Germinal center (tissue), 1 donor: ENCODE measurements at places on chromosomes 2 and 18.

GRCh38 chr2:43370705-43371104 is 144.3 kb upstream of the ZFP36L2 start:
- no peak for DNase-seq

DNA sequence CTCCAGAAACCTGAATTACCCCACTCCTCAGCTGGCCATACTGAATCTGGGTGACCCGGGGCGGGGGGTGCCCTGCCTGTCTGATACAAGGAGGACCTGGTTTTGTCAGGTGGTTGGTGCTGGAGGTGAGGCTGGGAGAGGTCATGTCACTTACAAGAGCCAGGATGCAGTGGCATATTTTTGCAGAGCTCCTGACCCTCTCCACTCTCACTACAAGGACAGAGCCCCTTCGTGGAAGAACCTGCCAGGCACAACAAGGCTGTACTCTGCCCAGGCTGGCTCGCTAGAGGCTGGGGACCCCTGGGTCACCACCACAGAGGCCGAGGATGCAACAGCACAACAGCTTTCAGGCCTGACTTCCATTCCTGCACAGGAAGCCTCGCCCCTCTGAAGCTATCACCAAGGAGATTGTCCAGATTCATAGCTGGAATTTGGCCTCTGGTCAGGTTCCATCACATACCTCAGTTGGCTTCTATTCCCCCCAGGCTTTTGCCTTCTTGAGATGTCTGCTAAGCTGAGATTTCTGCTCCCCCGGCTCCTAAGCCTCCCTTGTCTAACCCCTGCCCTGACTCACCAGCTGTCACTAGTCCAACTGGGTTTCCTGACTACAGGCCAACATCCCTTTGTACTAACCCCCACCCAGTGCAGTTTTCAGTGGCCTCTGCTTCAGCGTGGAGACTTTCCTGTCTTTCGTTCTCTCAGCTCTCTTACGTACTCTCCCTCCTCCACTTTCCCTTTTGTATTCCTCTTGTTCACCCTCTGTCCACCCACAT is 132.5 kb upstream of the EPAS1 start:
- no peak for DNase-seq

DNA sequence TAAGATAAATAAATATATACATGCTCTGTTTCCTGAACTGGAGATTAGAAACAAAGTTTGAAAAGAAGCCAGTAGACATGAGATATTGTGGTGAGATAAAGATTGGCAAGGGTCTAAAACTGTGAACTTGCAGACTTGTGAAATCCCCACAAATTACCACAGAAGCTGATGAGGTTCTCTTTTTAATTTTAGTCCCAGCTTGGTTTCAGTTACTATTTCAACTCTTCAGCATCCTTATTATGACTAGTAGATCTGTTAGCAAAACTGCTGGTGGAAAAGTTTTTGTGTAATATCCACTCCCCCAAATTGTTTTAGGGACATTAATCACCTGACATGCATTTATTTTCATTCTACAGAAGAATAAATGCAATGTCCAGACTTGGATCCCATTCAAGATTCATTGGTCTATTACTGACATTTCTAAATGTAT is 20.8 kb downstream of the RASGRP3 start:
- DNase-seq = no peak

GRCh38 chr18:27419646-27420045 is 234.5 kb upstream of the CHST9 start:
- DNase-seq = no peak

GRCh38 chr2:226213717-226214116 is 585.9 kb downstream of the IRS1 start:
- DNase-seq = no peak

- DNase-seq = no peak
Measured at GRCh38 chr2:187509667-187510417, 44.4 kb downstream of the TFPI start.

GRCh38 chr2:101496279-101496678 is 21.4 kb upstream of the RFX8 start:
- DNase-seq = no peak

GRCh38 chr2:113890253-113891235 is 655 bp downstream of the ACTR3 start:
- peak; percentile 62 for DNase-seq

GRCh38 chr2:127695491-127696472 is 5.5 kb upstream of the SFT2D3 start:
- DNase-seq = peak; percentile 64

DNA sequence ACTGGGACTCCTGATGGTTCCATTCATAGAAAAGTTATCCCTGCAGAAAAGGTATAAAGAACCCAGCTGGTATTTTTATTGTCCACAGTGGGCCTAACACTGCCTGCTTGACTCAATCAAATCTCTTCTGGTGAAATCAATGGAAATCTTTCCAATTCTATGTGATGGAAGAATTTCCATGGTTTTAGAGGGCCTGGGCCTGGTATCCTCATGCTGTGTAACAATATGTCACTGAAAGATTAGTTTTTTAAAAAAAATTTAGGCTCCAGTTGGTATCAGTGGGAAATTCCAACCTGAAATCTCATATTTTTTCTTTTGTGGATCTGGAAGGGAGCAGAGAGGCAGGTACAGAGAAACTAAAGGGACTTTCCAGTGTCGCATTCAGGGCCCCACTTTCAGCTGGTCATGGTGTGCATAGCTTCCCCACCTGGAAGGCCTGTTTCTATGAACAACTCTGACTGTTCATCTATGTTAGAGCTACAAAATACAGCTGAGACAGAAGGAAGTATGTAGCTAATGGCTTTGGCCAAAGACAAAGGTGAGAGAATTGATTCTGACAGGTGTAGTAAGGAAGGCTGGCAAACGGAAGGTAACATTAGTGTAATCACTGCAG is 20.9 kb downstream of the NEB start:
- no peak for DNase-seq

- DNase-seq = peak; percentile 80
Measured at GRCh38 chr2:86072271-86072858, 33.3 kb downstream of the POLR1A start.

- DNase-seq = no peak
Measured at GRCh38 chr18:8279346-8279745, 329.9 kb upstream of the RAB12 start.

GRCh38 chr18:28115149-28115550 is 61.8 kb downstream of the CDH2 start:
- DNase-seq = no peak

GRCh38 chr2:133416736-133417135 is 151.5 kb downstream of the NCKAP5 start:
- no peak for DNase-seq

DNA sequence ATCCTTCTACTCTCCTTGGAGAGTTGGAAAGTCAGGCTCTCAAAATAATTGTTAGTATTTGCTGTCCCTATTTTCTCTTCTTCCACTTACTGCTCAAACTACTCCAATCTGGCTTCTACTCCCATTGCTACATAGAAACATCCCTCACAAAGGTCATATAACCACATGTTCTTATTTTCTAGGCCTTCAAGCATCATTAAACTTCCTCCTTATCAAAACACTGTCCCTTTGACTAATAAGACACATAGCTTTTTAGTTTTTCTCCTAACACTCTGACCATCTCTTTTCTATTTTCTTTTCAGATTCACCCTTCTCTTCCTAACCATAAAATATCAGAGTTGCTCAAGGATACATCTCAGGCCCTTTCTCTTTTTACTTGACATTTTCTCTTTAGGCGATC is 148.3 kb downstream of the MBD2 start:
- no peak for DNase-seq

DNA sequence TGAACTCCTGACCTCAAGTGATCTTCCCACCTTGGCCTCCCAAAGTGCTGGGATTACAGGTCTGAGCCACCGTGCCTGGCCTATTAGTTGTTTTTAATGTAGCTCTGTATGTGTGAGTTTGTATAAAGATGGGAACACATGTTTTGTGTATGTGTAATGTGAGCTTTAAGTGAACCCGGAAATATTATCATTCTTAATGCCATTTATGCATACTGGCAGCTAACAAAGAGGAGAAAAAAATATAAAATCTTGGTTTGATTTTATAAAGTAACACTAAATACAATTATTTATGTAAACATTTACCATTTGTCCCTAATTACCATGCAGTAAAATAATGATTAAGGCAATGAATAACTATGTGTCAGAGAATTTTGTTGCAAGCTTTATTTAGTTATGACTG is 9.1 kb upstream of the CKAP2L start:
- DNase-seq = no peak

DNA sequence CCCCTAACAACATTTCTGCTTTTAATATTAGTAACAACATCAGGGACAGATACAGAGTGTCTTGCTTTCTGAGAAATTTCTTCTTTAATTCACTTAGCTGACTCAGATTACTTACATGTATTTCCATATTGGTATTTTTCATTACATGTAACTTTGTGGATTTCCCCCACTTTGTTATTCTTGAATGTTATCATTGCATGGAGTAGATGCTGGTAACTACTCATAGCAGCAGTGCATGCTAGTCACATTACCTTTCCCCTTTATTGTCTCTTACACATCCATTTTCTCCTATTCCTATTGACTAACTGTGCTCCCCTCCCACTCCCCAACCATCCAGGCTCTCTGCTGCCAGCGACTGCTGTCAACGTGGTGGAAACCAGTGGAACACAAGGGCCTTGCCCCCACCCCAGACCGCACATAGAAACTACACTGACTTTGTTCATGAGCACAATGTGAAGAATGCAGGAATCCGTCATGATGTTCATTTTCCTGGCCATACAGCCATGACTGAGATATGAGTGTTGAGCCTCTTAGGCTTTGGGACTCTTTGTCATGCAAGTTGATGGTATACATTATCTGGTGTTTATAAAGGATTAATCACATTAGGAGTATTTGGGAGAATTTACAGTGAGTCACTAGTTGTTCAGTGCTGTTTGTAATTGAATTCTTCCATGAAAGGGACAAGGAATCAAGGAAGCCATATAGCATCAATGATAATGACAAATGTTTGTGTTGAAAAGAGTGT is 91.0 kb downstream of the EPB41L5 start:
- no peak for DNase-seq

DNA sequence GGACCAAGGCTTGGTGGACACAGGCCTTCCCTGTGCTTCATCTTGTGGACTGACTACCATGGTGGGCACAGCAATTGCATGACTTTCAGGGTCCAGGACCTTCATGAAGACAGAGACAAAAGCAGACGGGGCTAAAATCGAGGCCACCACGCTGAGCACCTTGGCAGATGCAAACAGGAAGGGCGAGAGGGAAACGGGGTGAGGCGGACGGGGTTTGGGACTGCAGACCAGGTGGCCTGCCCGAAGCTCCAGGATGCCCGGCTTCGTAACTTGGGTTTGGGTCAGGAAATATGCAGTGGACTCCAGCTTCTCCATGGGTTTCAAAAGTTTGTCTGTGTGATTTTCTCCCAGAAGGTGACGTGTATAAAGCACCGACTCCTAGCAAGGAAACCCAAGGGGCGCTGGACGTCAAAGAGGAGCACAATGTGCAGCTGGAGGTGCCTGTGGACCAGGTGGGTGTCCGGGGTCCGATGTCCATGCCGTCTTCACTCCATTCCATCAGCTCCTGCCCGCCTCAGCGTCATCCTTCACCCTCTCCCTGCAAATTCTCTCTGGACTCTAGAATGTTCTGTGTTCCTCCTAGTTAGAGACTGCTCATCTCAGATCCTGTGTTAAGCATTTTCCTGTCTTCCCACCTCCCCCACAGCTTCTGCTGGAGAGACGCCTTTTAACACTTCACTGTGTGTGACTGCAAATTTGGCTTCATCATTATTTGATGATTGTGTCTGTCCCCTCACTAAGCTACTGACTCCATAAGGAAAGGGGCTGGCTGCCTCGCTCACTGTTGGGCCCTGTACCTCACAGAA is 65.8 kb downstream of the DCDC2C start:
- no peak for DNase-seq
